M059J (cell line): ENCODE measurements at places on chromosomes 2 and 18. TPM values are rescaled to one million over a fixed set of nuclear protein-coding genes. Genes with fewer than 3 reads are reported as not detected.

The LRATD1 gene
- 0.57 and 0.79 TPM in 2 replicates for total RNA-seq

The LYPD1 gene
- total RNA-seq, result 145 and 146 TPM in 2 replicates

The GKN1 gene
- total RNA-seq, result not detected in 2 replicates

The PSTPIP2 gene
- 0.76 and 1.3 TPM in 2 replicates for total RNA-seq

The MYO5B gene
- total RNA-seq, result 4.1 and 5.5 TPM in 2 replicates

The NEURL3 gene
- total RNA-seq, result 0.59 and 1.1 TPM in 2 replicates

The FHOD3 gene
- 8.1 and 13.1 TPM in 2 replicates for total RNA-seq

The LBX2 gene
- total RNA-seq, result 0.10 and 1.6 TPM in 2 replicates

The CAPN13 gene
- total RNA-seq, result not detected in 2 replicates

The MSTN gene
- 1.0 and 1.2 TPM in 2 replicates for total RNA-seq

The LOXL3 gene
- total RNA-seq, result 43.9 and 66.9 TPM in 2 replicates

The ATP8B1 gene
- 39.5 and 68.5 TPM in 2 replicates for total RNA-seq

The RMDN2 gene
- total RNA-seq, result 3.1 and 5.1 TPM in 2 replicates

The FMNL2 gene
- total RNA-seq, result 6.5 and 13.2 TPM in 2 replicates

The LYPD6B gene
- total RNA-seq, result 27.0 and 28.8 TPM in 2 replicates

The CTDSP1 gene
- 31.6 and 37.8 TPM in 2 replicates for total RNA-seq

The ANKRD29 gene
- 8.3 and 10.6 TPM in 2 replicates for total RNA-seq

The CAPN14 gene
- total RNA-seq, result 0.30 and 1.0 TPM in 2 replicates

The CCDC68 gene
- 0.05 and 0.30 TPM in 2 replicates for total RNA-seq

The SPDYA gene
- total RNA-seq, result 0.12 and 0.37 TPM in 2 replicates

The UGT1A4 gene
- total RNA-seq, result not detected in 2 replicates

The GALNT5 gene
- total RNA-seq, result 28.8 and 36.1 TPM in 2 replicates

The SPOPL gene
- total RNA-seq, result 17.2 and 19.5 TPM in 2 replicates

The FAM228A gene
- total RNA-seq, result not detected in 2 replicates

The TM4SF20 gene
- not detected in 2 replicates for total RNA-seq

The MRPL44 gene
- 29.4 and 33.5 TPM in 2 replicates for total RNA-seq
